ENCODE measurements at places on chromosomes 4 and X.

- peak; percentile 75 for DNase-seq
These were observed 84.5 kb upstream of the MAML3 start for GRCh38 chr4:140238351-140239056.

GRCh38 chrX:16978193-16978984, 31.9 kb downstream of the REPS2 start:
- no peak for DNase-seq

- DNase-seq = no peak
These were observed 1.6 kb downstream of the ENAM start for GRCh38 chr4:70630162-70630561.

- peak; percentile 28 for DNase-seq
These were observed 8.3 kb upstream of the HAND2 start for GRCh38 chr4:173538148-173538908.

- no peak for DNase-seq
These were observed 21.7 kb upstream of the CD38 start for GRCh38 chr4:15756361-15756861.

GRCh38 chrX:130144509-130144908, 21.1 kb downstream of the AIFM1 start:
- DNase-seq = no peak

DNA sequence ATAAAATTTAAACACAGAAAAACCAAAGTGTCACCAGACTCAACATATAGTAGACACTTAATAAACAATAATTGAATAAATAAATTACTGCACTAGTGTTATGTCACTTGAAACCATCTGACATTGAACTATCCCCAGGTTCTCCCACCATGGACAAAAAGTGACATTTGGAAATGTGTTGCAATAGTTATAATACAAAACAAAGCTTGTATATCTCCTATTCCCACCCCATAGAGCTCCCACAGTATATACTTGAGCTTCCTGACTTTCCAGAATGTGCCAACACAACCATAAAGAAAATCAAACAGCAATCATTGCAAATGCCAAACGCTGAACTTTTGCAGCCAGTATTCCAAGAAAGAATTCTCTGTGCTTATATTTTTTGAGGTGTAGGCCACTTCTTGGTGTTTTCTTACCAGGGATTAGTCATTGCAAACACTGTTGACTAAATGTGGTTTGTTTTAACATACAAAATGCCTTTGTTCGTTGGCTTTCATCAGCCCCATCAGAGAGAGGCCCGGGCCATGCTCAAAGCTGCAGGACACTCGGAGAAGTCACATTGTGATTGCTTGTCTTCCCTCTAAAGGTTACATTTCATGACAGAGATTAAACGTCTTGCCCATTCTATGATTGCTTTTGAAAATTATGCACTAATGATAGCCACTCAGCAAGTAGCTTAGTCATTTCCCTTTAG, 33.8 kb downstream of the PPARGC1A start:
- no peak for DNase-seq
